Stomach (tissue), 19 donors: ENCODE measurements at places on chromosomes 13 and 19. TPM values are rescaled to one million over a fixed set of nuclear protein-coding genes. Genes with fewer than 3 reads are reported as not detected.

GRCh38 chr19:53091413-53092254 lies 11.6 kb downstream of the ZNF160 start:
- DNase-seq: no peak

DNA sequence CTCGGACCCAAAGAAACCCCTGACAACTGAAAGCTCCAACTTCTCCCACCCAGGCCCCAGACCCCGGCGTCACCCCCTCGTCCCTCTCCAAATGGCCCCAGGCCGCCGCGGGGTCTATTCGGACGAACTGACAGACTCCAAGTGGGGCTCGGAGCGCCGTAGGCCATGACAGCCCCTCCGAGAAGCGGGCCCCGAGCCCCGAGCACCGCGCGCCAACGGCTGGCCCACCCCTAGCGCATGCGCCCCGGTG lies 360 bp downstream of the DDX39A start:
- DNase-seq: no peak

- DNase-seq: no peak
Observed at GRCh38 chr13:67353941-67354340, 123.8 kb upstream of the PCDH9 start.

GRCh38 chr13:100530671-100531213 lies 57.8 kb downstream of the GGACT start:
- DNase-seq: no peak

The LHFPL6 gene
- total RNA-seq: 38.5 TPM

DNA sequence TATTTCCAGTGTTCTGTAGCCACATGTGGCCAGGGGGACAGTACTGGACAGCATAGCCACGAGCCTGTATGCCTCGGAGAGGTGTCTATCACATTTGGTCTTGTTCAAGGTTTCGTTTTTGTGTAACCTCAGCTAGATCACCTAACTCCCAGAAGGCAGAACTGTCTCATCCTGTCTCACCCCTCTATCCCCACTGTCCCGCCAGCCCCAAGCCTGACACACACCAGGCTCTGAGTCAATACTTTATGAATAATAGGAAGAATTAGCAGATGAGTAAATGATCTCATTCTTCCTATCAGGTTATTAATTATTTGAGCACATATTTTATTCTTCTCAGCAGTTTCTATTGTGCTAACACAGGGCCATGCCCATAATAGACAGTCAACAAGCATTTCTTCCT lies 132.2 kb downstream of the NUFIP1 start:
- no peak for DNase-seq

DNA sequence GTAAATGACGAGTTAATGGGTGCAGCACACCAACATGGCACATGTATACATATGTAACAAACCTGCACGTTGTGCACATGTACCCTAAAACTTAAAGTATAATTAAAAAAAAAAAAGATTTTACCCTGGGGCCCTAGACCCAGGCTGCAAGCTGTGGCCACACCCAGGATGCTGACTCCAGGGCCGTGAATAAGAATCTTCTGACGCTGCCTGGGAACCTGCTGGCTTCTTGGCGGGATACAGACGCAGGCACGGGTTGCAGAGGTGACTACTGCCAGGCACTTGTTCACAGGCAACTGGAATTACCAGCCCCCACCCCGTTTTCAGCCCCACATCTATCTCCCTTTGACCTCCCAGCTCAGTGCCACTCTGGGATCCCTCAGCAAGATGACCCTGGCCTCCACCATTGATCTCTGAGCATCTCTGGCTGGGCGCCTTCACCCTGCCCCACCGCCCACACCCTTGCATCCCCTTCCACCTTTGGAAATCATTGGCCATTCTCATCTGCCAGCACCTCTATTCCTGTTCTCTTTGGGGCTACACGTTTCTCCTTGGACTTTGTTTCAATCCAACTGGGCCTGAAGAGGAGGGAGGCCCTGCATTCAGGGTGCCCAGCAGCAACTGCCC lies 21.1 kb upstream of the CFAP97D2 start:
- no peak for DNase-seq

DNA sequence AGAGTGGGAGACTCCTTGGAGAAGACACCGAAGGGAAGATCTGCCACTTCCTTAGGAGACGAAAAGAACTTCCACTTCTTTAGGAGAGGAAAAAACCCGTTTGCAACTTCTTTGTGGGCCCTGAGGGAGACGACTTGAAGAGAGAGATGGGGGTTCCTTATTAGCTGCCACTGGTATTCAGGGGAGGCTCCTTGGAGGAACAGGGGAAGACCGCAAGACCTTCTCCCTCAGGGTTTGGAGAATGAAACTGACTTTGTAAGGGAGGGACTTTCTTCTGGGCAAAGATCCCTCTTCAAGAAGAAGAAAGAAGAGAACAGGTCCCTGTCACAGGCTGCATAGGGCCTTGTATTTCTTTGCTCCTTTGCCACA lies 416 bp downstream of the BCKDHA start:
- DNase-seq: no peak
